ENCODE measurements at places on chromosomes 7 and 10.

DNA sequence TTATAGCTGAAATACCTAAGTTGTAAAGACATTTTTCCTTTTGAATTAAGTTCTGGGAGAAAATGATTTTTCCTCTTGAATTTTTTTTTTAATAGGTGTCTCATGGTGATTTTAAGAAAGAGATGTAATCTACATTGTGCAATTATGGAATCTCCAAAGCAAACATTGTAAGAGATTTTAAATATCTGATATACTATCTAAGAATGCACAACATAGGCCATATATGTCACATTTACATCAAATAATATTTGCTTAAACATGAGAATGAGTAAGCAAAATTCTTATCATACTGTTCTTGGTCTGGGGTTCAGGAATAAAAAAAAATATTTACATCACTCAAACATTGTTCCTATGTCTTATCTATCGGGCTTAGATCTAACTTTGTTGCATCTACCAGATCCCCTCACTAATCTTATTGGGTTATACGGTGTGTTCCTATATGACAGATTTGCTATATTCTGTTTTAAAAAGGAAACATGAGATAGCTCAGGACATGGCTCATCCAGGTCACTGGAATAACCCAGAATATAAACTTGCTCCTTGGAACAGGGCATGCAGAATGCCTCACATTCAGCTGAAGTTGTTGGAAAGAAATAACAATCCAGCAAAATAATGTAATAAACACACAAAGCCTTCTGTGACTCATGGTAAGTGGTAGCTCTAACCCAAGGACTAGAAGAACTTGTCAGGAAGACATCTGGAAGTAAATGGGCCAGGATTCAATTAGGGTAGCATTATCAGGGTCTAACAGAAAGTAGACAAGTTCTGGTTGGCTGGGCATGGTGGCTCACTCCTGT, 794.7 kb downstream of the IPMK start:
- DNase-seq = no peak

DNA sequence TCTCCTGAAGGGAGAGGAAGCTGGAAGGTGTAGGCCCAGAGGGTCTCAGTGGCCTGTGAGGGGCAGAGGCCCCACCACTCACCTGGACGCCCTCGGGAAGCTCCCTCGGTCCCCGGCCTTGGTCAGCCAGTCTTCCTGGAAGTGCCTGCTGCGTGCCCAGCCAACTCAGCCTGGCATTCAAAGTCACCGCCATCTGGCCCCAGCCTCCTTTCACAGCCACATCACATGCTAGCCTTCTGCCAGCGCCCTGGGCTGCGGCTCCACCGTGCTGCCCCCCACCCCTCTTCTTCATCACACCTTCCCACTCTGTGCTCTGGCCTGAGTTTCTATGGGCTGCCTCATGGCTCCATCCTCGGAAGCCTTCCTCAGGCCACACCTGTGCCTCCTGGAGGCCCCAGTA, 98.0 kb downstream of the ZMIZ1 start:
- no peak for DNase-seq

DNA sequence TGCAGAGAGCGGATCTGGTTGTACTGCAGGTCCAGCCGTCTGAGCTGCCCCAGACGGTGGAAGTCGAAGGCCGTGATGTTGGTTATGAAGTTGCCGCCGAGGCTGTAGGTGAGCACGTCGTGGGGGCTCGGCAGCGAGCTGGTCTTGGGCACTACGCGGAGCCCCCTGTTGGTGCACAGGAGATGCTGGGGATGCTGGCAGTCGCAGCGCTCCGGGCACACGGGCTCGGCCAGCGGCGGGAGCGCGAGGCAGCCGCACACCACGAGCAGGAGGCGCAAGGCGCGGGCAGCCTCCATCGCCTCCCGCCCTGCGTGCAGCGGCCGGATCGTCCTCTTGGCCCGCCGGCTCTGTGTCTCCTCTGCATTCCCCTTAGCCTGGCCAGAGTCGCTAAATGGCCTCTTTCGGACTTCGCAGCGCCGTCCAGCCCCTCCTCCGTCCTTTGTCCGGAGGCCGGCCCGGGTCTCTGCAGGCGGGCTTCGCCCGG, 337 bp downstream of the TRIL start:
- no peak for DNase-seq

DNA sequence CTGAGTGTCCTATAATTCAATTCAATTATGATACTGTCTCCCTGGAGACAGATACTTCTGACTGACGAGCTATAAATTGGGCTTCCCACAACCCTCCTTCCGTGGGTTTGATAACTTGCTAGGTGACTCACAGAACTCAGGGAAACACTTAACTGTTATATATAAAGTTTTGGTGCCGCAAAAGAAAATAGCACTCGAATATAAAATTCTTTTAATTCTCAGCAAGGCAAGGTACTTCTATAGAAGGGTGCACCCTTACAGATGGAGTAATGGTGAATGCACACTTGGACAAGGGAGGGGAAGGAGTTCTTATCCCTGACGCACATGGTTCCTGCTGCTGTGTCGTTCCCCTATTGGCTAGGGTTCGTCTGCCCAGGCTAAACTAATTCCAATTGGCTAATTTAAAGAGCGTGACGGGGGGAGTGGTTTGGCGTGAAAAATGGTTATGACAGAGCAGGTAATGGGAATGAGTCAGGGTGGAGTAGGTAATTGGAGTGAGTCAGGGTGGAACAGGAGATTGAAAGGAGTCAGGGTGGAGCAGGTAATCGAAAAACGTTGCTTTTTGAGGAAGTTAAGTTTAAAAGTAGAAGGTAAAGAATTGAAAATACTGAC, 20.8 kb upstream of the GHITM start:
- DNase-seq = no peak

GRCh38 chr7:12469568-12469967, 65.9 kb upstream of the VWDE start:
- DNase-seq = no peak
